ENCODE measurements at places on chromosomes 4 and X. TPM values are rescaled to one million over a fixed set of nuclear protein-coding genes. Genes with fewer than 3 reads are reported as not detected.
A peak's percentile ranks its signal among the peaks of the same experiment; 100 is the strongest.

GRCh38 chrX:30568136-30568535 lies 9.4 kb downstream of the TASL start:
- DNase-seq: no peak

GRCh38 chr4:164027805-164028204 lies 533.3 kb downstream of the TMA16 start:
- no peak for DNase-seq

DNA sequence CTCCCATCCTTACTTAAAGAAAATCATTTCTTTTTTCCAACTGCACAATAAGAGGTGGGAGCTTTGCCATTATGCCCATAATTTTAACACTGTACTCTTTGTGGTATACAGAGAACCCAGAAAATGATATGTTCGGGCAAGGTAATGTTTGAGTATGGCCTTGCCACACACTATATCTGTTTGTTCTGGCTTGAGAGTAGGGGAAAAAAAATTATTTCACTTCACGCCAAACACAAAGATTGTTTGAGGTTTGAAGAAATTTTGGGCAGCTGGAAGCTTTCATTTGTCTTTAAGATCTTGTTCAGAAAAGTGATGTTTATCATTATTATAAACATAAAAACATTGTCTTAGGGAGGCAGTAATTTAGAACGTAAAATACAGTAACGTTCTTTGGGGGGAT lies 115.4 kb upstream of the NAP1L5 start:
- no peak for DNase-seq

- peak; percentile 37 for DNase-seq
Observed at GRCh38 chrX:23699636-23700194, 32.4 kb downstream of the PRDX4 start.

- no peak for DNase-seq
Observed at GRCh38 chr4:148044912-148045352, 313.0 kb downstream of the ARHGAP10 start.

- no peak for DNase-seq
Observed at GRCh38 chr4:7325541-7325940, 109.2 kb downstream of the PSAPL1 start.

DNA sequence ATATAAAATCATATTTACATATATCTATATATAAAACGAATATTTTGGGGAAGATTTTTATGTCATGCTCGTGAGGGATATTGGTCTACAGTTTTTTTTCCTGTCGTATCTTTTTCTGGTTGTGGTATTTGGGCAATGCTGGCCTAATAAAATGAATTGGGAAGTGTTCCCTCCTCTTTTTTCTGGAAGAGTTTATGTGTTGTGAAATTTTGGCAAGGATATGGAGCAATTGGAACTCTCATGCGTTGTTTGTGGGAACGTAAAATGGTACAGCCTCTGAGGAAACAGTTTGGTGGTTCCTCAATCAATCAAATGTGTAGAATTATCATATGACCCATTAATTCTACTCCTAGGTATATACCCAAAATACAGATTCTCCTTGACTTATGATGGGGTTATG lies 69.8 kb downstream of the ZNF182 start:
- DNase-seq: no peak

DNA sequence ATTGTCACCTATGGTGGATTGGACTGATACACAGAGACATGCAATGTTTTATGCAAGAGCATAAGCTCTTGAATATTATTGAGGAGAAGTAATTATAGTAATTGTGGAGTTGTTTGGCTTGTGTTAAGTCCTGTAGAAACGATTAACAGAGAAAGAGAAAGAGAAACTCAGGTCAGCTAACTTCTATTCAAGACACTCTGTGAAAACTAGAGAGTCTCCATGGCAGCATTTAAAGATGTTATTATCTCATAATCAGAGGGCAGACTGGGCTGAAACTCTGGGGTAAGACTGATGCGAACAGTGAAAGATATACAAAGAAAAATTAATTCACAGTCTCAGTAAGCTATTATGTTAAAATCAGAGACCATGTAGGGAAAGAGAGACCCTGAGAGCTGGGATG lies 625.7 kb downstream of the FAT4 start:
- DNase-seq: no peak

- peak; percentile 69 for DNase-seq
Observed at GRCh38 chr4:47837094-47837907, 566 bp downstream of the CORIN start.

GRCh38 chr4:54553001-54553400 lies 104.8 kb upstream of the KIT start:
- DNase-seq: no peak

DNA sequence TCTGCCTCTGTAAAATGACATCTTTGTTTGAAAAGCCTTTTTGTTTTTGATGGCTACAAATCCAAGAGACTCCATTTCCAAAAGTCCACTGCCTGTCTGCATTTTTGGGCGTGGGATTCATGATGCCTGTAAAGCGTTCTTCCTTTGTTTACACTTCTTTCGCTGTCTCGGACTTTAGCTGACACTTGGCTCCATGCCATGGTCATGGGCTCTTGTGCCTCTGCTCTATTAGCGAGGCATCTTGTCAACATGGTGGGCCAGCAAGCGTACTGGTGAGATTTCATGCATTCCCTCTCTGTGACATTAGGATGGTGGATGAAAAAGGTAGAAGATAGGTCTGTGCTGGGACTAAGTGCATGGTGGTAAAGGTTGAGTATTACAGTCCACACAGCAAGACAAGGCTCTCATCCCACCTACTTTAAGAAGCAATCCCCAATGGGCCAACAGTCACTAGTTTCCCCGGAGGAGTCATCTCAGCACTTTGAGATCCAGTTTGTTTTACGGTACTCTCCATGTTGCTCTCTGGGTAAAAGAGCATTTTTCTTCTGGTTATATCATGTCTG lies 298.2 kb upstream of the KLF3 start:
- no peak for DNase-seq

DNA sequence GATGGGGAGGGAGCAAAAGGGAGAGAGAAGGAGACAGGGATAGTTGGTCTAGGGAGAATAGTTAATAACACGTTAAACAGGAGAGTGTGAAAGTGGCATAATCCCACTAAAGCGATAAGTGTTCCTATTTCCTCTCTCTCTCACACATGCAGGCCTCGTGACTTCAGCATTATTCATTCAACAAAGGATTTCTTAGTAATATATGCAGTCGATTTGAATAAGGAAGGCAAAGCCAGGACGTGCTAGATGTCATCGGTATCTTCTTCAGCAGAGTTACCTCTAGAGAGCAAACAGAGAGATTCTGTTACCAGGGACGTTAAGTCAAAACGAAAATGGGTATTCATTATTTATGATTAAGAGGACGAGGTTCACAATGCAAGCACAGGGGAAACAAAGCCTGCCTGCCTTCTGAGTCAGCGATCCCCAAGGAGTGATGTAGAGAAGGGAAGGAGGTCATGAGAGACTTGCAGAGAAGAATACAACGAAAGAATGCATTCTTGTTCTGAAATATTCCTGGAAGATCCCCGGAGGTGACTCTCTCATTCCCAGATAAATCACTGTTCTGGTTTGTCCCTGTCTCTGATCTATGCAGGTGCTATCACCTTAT lies 1048.4 kb downstream of the NLGN4X start:
- no peak for DNase-seq

DNA sequence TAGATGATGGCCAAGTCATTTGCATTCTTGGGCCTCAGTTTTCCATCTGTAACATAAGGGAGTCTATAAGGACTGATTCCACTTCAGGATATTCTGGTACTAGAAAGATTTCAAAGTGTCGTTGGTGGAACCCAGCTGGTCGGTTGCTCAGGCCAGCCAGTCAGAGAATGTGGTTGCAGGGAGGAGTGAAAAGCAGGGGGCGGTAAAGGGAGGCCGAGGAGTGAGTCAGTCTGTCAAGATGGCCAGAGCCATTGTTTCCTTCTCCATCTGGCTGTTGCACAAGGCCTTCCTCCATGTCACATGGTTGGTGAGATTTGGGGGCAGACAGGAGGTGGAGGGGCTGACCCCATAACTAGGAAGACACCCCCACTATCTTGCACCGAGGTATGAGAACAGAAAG lies 38.2 kb downstream of the STARD8 start:
- DNase-seq: peak; percentile 20

DNA sequence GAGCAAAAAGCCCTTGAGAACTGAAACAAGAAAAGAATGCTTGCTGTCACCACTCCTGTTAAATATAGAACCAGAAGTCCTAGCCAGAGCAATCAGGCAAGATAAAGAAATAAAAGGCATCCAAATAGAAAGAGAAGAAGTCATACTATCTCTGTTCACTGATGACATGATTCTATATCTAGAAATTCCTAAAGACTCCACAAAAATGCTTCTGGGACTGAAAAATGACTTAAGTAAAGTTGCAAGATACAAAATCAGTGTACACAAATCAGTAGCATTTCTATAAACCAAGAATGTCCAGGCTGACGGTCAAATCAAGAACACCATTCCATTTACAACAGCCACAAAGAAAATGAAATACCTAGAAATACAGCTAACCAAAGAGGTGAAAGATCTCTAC lies 552.7 kb upstream of the SLIT2 start:
- DNase-seq: no peak

- DNase-seq: no peak
Observed at GRCh38 chr4:96092151-96092705, 252.3 kb downstream of the PDHA2 start.

DNA sequence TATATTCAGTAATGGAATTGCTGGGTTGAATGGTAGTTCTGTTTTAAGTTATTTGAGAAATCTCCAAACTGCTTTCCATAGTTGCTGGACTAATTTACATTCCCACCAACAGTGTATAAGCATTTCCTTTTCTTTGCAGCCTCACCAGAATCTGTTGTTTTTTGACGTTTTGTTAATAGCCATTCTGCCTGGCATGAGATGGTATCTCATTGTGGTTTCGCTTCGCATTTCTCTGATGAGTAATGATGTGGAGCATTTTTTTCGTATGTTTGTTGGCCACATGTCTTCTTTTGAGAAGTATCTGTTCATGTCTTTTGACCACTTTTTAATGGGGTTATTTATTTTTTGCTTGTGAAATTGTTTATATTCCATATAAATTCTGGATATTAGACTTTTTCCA lies 13.6 kb upstream of the MAGED4B start:
- DNase-seq: no peak

DNA sequence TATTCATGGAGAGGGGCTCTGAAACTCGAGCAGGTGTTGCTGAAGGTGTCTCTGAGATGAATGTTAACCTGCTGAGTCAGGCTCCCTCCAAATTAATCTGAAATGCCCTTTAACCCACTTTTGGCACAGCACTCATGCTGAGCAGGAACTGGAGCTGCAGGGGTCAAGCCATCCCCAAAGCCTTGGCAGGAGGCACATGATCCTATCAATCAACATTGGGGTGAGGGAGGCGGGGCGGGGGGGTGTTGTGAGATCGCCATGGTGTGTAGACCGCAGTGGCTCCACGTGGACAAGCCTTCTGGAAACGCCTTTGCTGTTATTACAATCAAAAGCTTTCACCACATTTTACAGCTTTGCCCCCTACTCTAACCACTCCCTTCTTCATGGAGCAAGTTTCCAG lies 16.5 kb downstream of the ENPP6 start:
- DNase-seq: no peak

- no peak for DNase-seq
Observed at GRCh38 chr4:10965196-10965595, 280.6 kb upstream of the CLNK start.

DNA sequence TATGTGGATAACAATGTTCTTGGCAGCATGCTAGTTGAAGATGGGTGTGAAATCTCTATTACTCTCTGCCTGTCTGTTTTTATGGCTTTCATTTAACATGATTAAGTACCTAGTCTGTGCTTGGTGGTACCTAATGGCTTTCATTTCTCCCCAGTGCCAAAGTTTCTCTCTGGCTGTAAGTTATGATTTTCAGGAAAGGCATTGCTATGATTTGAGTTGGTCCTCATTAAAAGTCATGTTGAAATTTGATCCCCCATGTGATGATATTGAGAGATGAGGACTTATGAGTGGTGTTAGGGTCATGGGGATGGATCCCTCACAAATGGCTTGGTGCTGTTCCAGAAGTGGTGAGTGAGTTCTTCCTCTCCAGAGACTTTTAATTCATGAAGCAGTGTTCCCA lies 162.4 kb upstream of the IL15 start:
- DNase-seq: no peak

GRCh38 chrX:21972721-21973120 lies 32.2 kb downstream of the SMS start:
- no peak for DNase-seq

GRCh38 chrX:103722505-103722904 lies 11.8 kb downstream of the TMEM31 start:
- DNase-seq: no peak

- no peak for DNase-seq
Observed at GRCh38 chrX:9285342-9285771, 179.5 kb upstream of the TBL1X start.

- no peak for DNase-seq
Observed at GRCh38 chr4:48543796-48544195, 53.7 kb downstream of the ZAR1 start.

DNA sequence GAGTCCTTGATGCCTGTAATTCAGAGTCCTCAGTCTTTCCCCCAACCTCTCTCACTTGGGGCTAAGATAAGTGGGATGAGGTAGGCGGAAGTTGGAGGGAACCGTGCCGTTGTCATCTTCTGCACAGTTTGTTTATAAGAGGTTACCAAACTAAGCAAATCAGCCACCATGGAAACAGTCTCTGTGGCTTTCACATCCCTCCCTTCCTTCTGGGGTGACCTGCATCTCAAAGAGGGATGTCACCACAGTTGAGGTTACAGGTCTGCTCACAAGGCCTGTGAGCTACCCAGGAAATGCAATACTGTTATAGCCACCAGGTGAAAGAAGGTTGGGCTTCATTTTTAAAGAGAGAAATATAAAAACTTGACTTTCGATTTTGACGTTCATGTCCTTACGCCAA lies 26.3 kb downstream of the RTL5 start:
- DNase-seq: no peak

- DNase-seq: no peak
Observed at GRCh38 chr4:76881375-76881774, 16.6 kb downstream of the SOWAHB start.

GRCh38 chr4:99248714-99249113 lies 29.7 kb upstream of the ADH6 start:
- DNase-seq: no peak

GRCh38 chrX:30570505-30570904 lies 7.1 kb downstream of the TASL start:
- DNase-seq: no peak

- DNase-seq: no peak
Observed at GRCh38 chrX:78074088-78074487, 30.0 kb upstream of the PGK1 start.

- no peak for DNase-seq
Observed at GRCh38 chr4:5371415-5372190, 320.3 kb downstream of the STK32B start.

- peak; percentile 77 for DNase-seq
Observed at GRCh38 chr4:137531986-137532868, at the start of gene PCDH18. Gene PCDH18, minus strand, starts transcription at chr4:137532494. Its CDS starts 406 bp downstream, at chr4:137532088.

CPE gene
- total RNA-seq: 10.9 TPM

DGAT2L6 gene
- not detected for total RNA-seq

PRR32 gene
- not detected for total RNA-seq

EDA gene
- total RNA-seq: 15.1 TPM

MAGEC2 gene
- 0.09 TPM for total RNA-seq

GRIA3 gene
- 4.2 TPM for total RNA-seq

SPANXA1 gene
- not detected for total RNA-seq

IL13RA2 gene
- not detected for total RNA-seq

IDS gene
- 13.3 TPM for total RNA-seq

POU4F2 gene
- not detected for total RNA-seq

HAND2 gene
- 0.09 TPM for total RNA-seq

BCLAF3 gene
- 10.9 TPM for total RNA-seq
